ENCODE measurements at places on chromosomes 11 and 22. TPM values are rescaled to one million over a fixed set of nuclear protein-coding genes. Genes with fewer than 3 reads are reported as not detected.

- DNase-seq, result no peak
Observed at GRCh38 chr22:44057401-44057987, 33.4 kb downstream of the PARVB start.

GRCh38 chr11:120208777-120209176 is 2.1 kb upstream of the OAF start:
- no peak for DNase-seq

- no peak for DNase-seq
Observed at GRCh38 chr11:6646918-6647679, 8.5 kb downstream of the DCHS1 start.

DNA sequence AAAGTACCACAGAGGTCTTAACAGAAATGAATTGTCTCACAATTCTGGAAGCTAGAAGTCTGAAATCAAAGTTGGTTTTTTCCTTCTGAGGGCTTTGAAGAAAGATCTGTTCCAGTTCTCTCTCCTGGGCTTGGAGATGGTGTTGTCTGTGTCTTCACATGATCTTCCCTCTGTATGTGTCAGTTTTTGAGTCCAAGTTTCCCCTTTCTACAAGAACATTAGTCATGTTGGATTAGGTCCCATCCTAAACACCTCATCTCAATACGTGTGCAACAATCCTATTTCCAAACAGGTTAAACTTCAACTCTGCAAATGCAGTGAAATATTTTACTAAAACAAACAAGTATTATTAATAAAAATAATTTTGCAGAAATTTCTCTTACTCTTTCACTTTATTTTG is 3.1 kb upstream of the PTS start:
- DNase-seq, result no peak

DNA sequence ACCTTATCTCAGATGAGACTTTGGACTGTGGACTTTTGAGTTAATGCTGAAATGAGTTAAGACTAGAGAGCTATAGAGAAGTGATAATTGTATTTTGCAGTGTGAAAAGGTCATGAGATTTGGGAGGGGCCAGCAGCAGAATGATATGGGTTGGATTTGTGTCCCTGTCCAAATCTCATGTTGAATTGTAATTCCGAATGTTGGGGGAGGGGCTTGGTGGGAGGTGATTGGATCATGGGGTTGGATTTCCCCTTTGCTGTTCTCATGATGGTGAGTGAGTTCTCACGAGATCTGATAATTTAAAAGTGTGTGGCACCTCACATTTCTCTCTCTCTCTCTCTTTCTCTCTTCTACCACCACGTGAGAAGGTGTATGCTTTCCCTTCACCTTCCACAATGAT is 777.8 kb upstream of the LUZP2 start:
- DNase-seq, result no peak

DNA sequence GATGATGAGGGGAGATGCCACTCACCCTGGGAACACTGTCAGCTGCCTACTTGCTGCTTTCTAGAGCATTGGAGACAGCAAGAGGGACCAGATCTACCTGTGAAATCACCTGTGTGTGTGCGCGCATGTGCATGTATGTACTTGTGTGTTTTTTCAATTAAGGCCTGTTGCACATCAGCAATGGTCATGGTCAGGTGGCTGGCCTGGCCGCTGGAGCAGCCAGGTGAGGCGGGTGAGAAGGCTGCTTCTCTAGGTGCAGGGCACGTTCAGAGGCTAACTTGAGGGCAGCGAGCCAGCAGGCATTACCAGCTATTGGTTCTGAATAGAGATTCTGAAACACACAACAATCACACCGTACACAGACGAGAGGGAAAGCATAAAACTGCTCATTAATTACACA is 65.1 kb downstream of the PARVG start:
- DNase-seq, result no peak

DNA sequence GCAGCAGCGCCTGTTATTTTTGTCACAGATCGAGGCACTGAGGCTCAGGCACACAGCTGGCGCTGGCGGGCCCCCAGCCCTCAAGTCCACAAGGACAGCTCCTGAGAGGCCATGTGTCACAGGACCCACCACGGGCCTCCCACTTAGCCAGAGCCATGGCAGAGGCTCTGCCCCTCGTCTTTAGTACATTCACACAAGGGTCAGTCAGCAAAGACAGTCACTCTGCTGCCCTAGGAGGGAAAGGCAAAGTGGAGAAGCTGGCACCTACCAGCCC is 29.1 kb downstream of the GNAZ start:
- no peak for DNase-seq

CSNK2A3 gene
- 2.0 TPM for total RNA-seq

OR8I2 gene
- not detected for total RNA-seq

MMP11 gene
- 17.9 TPM for total RNA-seq

TMEM25 gene
- 23.3 TPM for total RNA-seq
